ENCODE measurements at places on chromosomes 5 and 9.
A peak's percentile ranks its signal among the peaks of the same experiment; 100 is the strongest.

DNA sequence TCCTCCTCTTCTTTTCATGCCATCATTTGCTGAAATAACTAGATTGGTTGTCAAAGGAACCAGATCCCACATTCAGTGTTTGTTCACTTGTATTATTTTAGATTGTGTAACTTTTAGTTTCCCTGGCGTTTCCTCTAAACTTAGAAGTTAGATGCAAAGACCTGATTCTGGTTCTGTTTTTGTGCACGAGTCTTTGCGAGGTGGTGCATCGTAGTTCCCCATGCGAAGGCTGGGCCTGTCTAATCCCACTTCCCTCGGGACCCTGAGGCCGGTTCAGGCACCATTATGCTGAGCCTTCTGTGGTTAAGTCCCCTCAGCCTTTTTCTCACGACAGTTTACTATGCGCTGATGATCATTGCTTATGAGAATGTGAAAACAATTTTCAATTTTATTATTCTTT is 219.1 kb upstream of the OTULINL start:
- no peak overlapping the region for H3K4me3 ChIP-seq
- H3K36me3 ChIP-seq, result peaks cover 27% of the 10 kb centered on the region
- H3K4me1 ChIP-seq, result no peaks in the 10 kb centered on the region
- DNase-seq, result no peak
- H3K27me3 ChIP-seq, result no peaks in the 10 kb centered on the region

- H3K27me3 ChIP-seq, result no peaks in the 10 kb centered on the region
- no peak overlapping the region for H3K4me3 ChIP-seq
- H3K4me1 ChIP-seq, result peaks cover 8% of the 10 kb centered on the region
- peak; percentile 27 for DNase-seq
- no peaks in the 10 kb centered on the region for H3K36me3 ChIP-seq
These were observed 662.2 kb upstream of the ZNF608 start for GRCh38 chr5:125408448-125409233.

- no peak overlapping the region for H3K4me3 ChIP-seq
- H3K27ac ChIP-seq, result no peak overlapping the region
- H3K36me3 ChIP-seq, result no peaks in the 10 kb centered on the region
These were observed 55.9 kb upstream of the KLF9 start for GRCh38 chr9:70470050-70471015.

GRCh38 chr9:108197008-108197365 is 658.8 kb downstream of the ACTL7B start:
- no peak overlapping the region for H3K4me3 ChIP-seq
- no peak for DNase-seq
- no peaks in the 10 kb centered on the region for H3K4me1 ChIP-seq
- no peaks in the 10 kb centered on the region for H3K27me3 ChIP-seq

DNA sequence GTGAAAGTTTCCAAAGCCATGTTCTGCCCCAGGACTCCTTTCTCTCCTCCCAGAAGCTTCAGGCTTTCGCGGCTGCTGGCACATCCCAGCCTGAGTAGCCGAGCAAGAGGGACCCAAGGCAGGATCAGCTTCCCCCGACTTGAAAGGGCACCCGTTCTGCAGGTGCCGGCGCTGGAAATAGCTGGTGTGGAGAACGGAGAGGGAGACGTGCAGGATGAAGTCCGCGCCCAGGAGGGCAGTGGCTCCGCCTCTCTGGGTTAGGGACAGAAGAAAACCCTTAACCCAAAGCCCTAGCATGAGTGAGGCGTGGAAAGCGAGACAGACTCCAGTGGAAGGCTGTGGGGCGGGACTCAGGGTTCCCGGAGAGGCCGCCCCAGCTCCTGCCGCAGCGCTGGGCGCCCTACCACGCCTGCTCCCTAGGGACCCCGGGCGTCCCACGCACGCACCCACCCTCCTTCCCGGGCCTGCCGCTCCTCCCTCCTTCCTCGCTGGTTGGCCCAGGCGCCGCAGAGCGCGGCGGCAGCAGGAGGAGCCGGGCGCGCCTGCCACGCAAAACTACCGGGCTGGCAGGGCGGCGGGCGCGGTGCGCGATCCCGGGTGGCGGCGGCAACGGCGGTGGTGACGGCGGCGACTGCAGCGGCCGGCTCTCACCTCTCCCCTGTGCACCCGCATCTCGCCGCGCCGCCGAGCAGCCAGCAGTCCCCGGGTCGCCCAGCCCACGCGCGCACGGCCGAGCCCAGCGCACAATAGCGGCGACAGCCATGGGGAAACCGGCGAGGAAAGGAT is at the start of gene SLC1A1:
SLC1A1 (plus strand) TSS at position 550 of the 786 bp plus-strand sequence; CDS start at position 762, 212 bp downstream.
- no peaks in the 10 kb centered on the region for H3K36me3 ChIP-seq
- DNase-seq, result peak; percentile 43
- peak within 1 kb of the TSS; percentile 43 for H3K27ac ChIP-seq
- peaks cover 4% of the 10 kb centered on the region for H3K4me1 ChIP-seq
- H3K27me3 ChIP-seq, result no peaks in the 10 kb centered on the region
- peak within 1 kb of the TSS; percentile 73 for H3K4me3 ChIP-seq

GRCh38 chr9:129453734-129454133 is 167.2 kb downstream of the C9orf50 start:
- no peaks in the 10 kb centered on the region for H3K27me3 ChIP-seq
- no peak for DNase-seq
- no peak overlapping the region for H3K27ac ChIP-seq
- H3K4me1 ChIP-seq, result peaks cover 12% of the 10 kb centered on the region

- peak overlapping the region; percentile 94 for H3K4me3 ChIP-seq
- H3K27ac ChIP-seq, result peak overlapping the region; percentile 73
- no peaks in the 10 kb centered on the region for H3K36me3 ChIP-seq
These were observed 649 bp downstream of the AP3B1 start for GRCh38 chr5:78293851-78294247.

GRCh38 chr9:3676766-3677165 is 151.0 kb upstream of the RFX3 start:
- no peaks in the 10 kb centered on the region for H3K36me3 ChIP-seq
- no peaks in the 10 kb centered on the region for H3K4me1 ChIP-seq
- H3K27ac ChIP-seq, result no peak overlapping the region
- no peaks in the 10 kb centered on the region for H3K27me3 ChIP-seq
- no peak for DNase-seq
- H3K4me3 ChIP-seq, result no peak overlapping the region

GRCh38 chr9:2027543-2028160 is 12.5 kb downstream of the SMARCA2 start:
- H3K36me3 ChIP-seq, result no peaks in the 10 kb centered on the region
- no peak overlapping the region for H3K4me3 ChIP-seq
- no peak for DNase-seq
- H3K4me1 ChIP-seq, result no peaks in the 10 kb centered on the region

GRCh38 chr9:93829271-93830011 is 125.7 kb downstream of the BARX1 start:
- no peaks in the 10 kb centered on the region for H3K4me1 ChIP-seq
- DNase-seq, result no peak
- H3K27ac ChIP-seq, result no peak overlapping the region
- no peaks in the 10 kb centered on the region for H3K36me3 ChIP-seq
- 0 out of 2 replicates have a peak, but pooled peaks cover under 1% of the 10 kb centered on the region for H3K27me3 ChIP-seq
- no peak overlapping the region for H3K4me3 ChIP-seq

- H3K27ac ChIP-seq, result no peak overlapping the region
- no peaks in the 10 kb centered on the region for H3K4me1 ChIP-seq
- no peaks in the 10 kb centered on the region for H3K36me3 ChIP-seq
- DNase-seq, result no peak
These were observed 39.4 kb downstream of the MAT2B start for GRCh38 chr5:163544836-163545235.

- H3K4me3 ChIP-seq, result no peak overlapping the region
- DNase-seq, result no peak
- H3K36me3 ChIP-seq, result no peaks in the 10 kb centered on the region
- 0 out of 2 replicates have a peak, but pooled peaks cover 6% of the 10 kb centered on the region for H3K27me3 ChIP-seq
These were observed 55.9 kb upstream of the SLIT3 start for GRCh38 chr5:169356811-169357210.

GRCh38 chr5:120609570-120609969 is 145.5 kb downstream of the PRR16 start:
- no peak overlapping the region for H3K27ac ChIP-seq
- DNase-seq, result no peak
- no peak overlapping the region for H3K4me3 ChIP-seq

- no peaks in the 10 kb centered on the region for H3K4me1 ChIP-seq
- DNase-seq, result peak; percentile 61
- H3K27me3 ChIP-seq, result no peaks in the 10 kb centered on the region
- no peak overlapping the region for H3K4me3 ChIP-seq
These were observed 178.4 kb downstream of the PAX5 start for GRCh38 chr9:36855448-36856315.

DNA sequence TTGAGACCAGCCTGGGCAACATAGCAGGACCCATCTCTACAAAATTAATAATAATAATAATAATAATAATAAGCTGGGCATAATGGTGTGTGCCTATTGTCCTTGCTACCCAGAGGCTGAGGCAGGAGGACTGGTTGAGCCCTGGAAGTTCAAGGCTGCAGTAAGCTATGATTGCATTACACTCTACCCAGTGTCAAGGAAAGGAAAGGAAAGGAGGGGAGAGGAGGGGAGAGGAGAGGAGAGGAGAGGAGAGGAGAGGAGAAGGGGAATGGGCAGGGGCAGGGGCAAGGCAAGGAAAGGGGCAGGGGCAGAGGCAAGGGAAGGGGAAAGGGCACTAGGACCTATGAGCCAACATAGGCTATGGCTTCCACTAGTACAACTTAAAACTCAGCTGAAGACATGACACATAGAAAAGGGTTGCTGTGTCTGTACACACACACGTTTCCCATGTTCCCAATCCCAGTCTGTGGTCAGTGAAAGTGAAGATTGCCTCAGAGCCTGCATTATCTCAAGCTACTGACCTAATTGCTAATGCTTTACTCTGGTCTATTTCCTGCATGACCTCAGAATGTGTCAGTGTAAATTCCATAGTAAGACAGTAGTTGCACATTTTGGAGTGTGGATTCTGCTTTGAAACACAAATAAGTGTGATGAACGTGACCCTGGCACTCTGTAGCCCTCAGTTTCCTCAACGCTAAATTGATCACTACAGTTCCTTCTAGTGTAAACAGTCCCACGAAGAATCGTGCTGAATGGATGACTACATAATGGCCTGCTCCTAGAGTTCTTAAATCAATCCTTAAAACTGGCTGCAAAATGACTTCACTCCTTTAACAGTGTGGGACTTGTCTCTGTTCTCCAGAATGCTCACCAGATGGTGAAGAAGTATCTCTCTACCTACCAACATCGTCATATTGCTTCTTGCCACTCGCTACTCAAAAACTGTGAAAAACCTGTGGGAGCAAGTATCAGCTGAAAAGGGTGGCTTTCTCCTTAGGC is 497.0 kb downstream of the RAB3C start:
- no peaks in the 10 kb centered on the region for H3K4me1 ChIP-seq
- H3K36me3 ChIP-seq, result no peaks in the 10 kb centered on the region

DNA sequence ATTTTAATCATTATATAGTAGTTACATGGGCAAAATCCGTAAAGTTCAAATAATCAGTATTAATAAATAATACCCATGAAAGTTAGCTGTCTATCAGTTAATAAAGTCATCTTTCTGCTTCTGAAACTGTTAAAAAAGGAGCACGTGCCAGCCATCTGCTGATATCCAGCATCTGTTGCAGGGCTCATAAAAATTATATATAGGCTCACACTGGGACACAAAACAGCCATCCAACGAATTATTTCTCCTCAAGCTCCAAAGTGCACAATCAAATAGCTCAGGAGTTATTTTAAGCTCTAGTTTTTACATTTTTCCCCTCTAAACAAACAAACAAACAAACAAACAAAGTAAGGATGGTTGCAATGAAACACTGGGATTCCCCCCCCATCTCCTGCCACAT is 48.3 kb downstream of the MRPS27 start:
- H3K4me3 ChIP-seq, result no peak overlapping the region
- H3K27me3 ChIP-seq, result no peaks in the 10 kb centered on the region
- no peak for DNase-seq
- H3K36me3 ChIP-seq, result no peaks in the 10 kb centered on the region
- H3K27ac ChIP-seq, result no peak overlapping the region

DNA sequence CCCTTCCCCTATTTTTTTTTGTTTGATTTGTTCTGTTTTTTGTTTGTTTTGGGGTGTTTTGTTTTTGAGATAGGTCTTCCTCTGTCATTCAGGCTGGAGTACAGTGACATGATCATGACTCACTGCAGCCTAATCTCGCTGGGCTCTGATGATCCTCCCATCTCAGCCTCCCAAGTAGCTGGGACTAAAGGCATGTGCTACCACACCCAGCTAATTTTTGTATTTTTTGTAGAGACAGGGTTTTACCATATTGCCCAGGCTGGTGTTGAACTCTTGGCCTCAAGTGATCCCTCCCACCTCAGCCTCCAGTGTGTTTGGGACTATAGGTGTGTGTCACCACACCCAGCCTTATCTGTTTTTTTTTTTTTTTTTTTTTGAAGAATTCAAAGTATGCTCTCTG is 605.4 kb downstream of the DNAH5 start:
- H3K27me3 ChIP-seq, result no peaks in the 10 kb centered on the region
- no peaks in the 10 kb centered on the region for H3K4me1 ChIP-seq
- H3K36me3 ChIP-seq, result no peaks in the 10 kb centered on the region

DNA sequence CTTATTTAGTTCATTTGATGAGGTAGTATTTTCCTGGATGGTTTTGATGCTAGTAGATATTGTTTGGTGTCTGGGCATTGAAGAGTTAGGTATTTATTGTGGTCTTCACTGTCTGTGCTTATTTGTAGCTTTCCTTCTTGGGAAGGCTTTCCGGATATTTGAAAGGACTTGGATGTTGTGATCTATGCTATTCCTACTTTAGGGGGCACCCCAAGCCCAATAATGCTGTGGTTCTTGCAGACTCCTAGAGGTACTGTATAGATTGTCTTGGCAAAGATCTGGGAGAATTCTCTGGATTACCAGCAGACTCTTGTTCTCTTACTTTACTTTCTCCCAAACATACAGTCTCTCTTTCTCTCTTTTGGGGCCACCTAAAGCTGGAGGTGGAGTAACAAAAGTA is 315.7 kb downstream of the MAT2B start:
- H3K4me3 ChIP-seq, result no peak overlapping the region
- no peaks in the 10 kb centered on the region for H3K36me3 ChIP-seq
- H3K27ac ChIP-seq, result no peak overlapping the region
- H3K27me3 ChIP-seq, result no peaks in the 10 kb centered on the region

- no peak for DNase-seq
- 0 out of 2 replicates have a peak, but pooled peaks cover 4% of the 10 kb centered on the region for H3K27me3 ChIP-seq
- no peaks in the 10 kb centered on the region for H3K4me1 ChIP-seq
- no peak overlapping the region for H3K27ac ChIP-seq
These were observed 42.1 kb upstream of the GNAQ start for GRCh38 chr9:78073722-78074121.

DNA sequence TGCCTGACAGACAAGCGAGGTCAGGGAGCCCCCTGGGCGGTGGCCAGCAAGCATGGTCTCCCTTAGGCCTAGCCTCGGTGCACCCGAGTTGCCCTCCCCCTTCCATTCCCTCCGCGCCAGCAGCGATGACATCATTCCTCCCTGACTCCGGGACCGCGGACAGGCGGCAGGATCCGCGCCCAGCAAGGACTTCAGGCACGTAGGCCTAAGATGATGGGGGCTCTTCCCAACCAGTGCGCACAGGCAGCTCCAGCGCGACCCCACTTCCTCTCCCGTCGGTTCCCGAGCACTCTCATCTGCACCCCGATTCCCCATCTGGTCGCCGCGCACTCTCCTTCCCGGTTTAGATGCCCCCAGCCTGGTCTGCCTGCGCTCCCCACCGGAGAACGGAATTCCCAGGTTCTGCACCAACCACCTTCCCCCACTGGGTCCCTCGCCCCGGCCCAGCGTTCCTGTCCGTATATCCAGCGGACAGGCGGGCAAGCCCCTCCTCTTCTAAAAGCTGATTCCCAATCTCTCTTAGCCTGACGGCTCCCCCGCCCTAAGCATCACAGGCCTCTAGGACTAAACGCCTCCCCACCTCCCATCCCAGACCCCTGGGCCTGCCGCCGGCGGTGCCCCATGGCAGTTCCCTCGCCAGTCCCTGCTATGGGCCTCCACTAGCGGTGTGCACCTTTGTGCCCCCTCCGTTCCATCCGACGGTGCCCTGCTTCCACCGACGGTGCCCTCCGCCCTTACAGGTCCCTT is 931 bp downstream of the FAM219A start:
- no peaks in the 10 kb centered on the region for H3K27me3 ChIP-seq
- H3K4me1 ChIP-seq, result peaks cover 13% of the 10 kb centered on the region
- no peaks in the 10 kb centered on the region for H3K36me3 ChIP-seq

Measured in HCT116 (cell line).